ENCODE measurements at places on chromosomes 1 and 21.

DNA sequence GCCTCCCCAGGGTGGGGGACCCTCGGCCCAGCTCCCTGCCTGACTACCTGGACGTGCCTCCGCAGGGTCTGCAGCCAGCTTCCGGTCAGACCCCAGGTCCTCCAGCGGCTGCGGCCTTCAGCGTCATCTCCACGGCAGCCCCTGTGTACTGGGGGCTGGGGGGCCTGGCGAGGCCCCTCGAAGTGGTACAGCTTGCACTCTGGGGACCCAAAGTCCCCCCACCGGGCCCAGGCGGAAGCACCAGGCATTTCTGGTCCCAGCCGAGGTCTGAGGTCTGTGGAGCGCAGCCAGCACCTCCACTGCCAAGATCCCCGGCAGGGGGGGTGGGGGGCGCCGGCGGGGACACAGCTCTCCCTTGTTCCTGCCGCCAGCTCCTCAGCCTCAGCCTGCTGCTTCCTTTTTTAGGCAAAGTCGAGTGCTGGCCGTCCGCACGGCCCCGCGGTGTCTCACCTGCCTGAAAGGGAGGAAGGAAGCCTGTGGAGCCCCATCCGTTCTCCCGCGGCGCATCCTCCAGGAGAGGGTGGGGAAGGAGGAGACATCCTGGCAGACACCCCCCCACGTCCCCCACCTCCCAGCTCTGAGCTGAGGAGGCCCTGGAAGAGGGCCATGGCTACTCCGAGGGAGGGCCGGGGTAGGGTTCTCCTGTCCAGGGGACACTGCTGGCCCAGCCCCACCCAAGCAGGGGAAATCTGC is 1.2 kb upstream of the VWA1 start:
- no peak for DNase-seq

GRCh38 chr1:27931759-27932158 is 3.0 kb upstream of the SMPDL3B start:
- no peak for DNase-seq

GRCh38 chr1:157106813-157107189 is 7.2 kb upstream of the ETV3L start:
- DNase-seq: no peak

DNA sequence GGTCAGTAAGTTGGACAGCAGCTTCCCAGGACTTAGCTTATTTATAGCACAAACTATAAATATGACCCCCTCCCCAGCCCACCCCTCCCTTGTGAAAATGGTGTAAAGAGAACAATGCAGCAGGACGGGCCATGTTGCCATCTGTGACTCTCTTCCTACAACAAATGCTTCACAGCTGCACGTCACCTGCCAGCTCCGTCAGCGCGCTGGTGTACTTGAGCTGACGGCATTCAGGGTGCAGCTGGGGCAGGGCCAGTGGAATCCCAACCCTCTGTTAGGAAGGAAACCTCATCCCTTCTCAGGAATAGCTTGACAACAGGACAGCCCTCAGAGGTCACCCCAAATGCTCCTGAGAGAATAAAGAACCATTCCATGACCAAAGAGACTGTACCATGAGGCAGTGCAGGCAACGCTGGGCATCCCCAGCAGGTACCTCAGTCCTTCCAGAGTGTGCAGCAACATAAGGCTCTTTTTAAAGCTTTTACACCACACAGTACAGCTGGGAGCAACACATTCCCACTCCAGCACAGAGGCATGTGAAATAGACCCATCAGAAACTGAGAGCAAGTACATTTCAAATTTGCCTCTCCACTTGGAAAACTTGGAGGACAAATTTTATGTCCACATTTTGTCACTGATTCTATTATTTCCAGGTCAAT is 85.0 kb downstream of the ATP1A1 start:
- no peak for DNase-seq

DNA sequence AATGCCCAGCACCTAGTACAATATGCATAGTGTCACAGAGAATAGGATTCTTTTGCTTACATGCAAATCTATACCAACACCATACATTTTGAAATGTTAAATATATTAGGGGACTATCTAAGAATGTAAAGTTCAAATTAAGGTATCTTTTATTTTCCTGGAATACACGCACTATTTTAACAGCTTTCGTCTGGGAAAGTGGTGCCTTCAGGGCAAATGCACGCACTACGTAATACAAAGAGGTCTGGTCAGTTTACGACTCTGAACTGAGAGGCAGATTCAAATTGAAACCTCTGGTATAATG is 931 bp downstream of the FUBP1 start:
- no peak for DNase-seq

DNA sequence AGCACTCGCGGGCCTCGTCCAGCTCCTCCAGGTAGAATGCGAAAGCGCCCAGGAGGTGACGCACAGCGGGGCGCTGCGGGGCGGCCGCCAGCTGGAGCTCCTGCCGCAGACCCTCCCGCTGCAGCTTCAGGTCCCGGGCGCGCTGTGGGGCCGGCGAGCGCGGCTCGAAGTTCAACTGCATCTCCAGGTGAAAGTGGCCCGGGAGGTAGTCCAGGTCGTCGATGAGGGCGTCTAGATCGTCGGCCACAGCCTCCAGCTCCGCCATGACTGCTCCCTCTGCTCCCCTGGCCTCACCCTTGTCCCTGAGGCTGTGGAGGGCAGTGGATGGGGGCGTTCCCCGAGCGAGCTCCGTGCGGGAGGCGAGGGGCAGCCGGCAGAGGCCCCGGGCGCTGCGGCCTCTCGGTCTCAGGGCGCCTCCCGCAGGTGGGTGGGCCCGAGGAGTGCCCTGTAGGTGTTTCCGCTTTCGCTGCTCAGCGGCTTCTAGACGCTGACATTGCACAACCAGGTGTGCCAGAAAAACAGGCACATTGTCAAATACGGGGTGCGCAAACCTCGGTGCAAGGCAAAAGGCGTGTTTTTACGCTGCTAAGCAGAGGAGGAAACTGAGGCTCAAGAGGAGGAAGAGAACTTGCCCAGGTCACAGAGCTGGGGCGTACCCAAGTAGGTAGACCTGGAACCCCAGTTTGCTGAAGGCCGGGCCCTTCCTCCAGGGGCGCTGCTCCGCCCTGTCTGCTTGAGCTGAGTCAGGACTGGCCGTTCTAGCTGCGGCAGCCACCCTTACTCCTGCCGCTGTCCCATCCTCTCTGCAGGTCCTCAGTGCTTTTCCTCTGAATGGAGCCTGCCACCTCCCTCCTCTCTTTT is at the start of gene TTC22:
Gene TTC22 (minus strand): TSS at position 425 of the 861 bp plus-strand sequence. CDS start 160 bp downstream, at position 265.
- no peak for DNase-seq

DNA sequence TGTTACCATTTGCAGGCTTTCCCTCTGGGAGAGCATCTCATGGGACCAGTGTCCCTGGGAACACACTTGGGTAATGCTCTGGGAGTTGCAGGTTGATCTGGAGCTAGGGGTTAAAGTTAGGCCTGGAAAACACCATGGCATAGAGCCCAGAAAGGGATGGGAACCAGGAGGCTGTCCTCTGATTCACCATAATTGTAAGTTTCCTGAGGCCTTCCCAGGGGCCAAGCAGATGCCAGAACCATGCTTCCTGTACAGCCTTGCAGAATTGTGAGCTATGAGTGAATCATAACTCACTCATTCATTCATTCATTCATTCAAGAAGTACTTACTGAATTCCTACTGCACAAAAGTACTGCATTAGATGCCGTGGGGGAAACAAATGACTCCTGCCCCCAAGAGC is 50.0 kb downstream of the LACTBL1 start:
- DNase-seq: no peak

- DNase-seq: no peak
Observed at GRCh38 chr1:225434046-225434445, 6.2 kb upstream of the LBR start.

DNA sequence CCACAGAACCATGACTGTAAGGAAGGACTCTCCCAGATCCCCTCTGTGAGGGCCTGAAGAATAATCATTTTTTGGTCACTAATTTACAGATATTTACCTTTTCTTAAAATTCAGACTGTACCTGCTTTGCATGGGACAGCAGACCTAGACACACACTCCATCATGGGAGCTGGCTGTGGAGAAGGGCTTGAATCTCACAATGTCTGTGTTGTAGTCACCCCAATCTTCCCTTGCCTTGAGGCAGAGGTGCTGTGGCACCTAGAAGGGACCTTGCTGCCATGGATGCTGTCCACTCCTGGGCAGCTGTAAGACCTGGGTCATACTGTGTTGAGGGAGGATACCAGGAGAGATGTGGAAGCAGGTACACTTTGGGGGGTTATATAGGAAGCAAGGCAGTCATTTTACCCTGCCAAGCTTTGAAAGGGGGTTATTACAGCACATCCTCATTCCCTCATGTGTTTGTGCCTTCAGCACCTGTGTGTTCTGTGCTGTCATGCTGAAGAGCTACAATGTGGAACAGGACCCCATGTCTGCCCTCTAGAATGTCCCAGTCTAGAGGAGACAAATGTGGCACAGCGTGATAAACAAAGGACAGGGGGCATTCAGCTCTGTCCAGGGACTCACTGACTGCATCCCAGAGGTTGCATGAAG is 27.1 kb downstream of the TRAF5 start:
- DNase-seq: no peak

DNA sequence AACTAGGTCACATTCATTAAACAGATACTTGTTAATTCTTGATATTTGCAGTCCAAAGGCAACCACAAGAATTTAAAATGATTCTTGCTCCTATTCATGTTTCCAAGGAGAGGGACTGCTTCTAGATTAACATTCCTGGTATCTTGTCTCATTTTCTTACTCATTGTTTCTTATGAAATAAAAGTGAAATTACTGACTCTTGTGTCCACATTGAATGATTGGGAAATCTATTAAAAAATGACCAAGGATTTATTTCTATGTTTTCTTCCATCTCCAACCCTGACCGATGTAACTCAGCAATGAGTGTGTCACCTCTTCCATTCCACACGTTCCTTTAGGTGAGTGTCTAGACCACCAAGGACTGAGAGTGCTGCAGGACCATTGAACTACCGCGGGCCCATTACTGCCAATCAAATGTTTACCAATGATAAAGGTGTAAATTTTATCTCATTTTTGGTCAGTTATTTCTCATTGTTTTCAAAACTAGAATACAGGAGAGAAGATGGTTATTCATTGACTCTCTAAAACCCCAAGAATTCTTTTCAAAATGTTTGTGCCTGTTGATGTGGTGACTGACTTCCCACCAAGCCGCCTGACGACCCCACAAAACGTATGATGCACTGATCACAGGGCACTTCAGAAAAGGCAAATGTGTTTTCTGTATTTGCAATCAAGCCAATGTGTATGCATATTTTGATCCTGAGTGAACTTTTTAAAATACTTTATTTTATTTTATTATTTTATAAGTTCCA is 414.6 kb upstream of the PTBP2 start:
- no peak for DNase-seq

- DNase-seq: no peak
Observed at GRCh38 chr1:199308349-199308846, 669.6 kb downstream of the PTPRC start.

GRCh38 chr1:13818926-13819325 is 118.9 kb downstream of the PRDM2 start:
- no peak for DNase-seq

GRCh38 chr1:232292818-232293217 is 337.1 kb downstream of the SIPA1L2 start:
- no peak for DNase-seq

DNA sequence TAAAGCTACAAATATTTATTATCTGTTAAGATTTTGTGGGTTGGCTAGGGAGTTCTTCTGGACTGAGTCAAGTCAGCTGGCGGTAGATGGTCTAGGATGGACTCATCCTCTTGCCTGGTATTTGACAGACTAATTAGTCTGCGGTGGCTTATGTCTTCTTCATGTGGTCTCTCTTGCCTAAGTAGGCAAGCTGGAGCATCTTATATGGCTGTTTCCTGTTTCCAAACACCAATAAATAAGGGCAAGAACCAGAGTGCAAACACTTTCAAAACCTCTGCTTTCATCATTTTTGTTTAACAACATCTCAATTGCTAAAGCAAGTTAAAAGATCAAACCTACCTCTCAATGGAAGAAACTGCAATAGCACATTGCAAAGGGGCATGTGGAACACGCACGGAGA is 484.8 kb downstream of the PTPRC start:
- no peak for DNase-seq

DNA sequence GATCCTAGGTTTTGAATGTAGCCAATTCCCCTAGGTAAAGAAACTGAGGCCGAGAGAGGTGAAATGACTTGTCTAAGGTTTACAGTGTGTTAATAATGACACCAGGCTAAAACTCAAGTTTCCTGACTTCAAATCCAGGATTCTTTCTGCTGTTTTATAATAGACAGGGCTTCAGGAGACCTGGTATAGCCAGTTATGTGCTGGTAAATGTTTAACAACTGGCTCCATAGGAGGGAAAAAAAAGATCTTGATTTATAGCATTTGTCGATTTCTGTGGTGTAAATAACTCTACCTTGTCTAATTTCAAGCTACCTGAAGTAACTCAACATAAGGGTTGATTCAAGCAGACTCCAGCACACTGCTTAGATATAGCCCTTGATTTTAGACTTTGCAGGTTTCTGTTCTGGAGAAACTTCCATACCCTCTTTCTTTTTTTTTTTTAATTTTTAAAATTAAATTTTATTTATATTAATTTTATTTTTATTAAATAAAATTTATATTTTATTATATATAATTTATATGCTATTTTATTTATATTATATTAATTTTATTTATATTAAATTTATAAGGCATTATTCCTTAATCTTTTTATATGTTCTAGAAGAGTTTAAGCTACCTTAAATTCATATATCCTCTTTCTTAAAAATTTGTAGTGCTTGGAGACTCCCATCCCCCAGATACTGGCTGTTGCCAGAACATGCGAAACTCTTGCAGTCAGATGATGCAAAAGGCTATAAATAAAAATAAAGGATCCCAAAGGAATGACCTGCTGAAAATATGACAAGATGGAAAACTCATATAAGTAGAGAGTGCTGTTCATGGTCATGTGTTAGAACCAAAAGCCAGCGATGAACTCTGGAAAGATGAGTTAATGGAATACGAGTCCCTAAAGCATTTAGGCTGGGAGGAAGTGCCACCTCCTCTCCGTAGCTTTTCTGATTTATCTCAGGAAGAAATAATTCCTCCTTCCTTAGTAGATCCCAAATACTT is 35.4 kb upstream of the SRSF10 start:
- DNase-seq: no peak

DNA sequence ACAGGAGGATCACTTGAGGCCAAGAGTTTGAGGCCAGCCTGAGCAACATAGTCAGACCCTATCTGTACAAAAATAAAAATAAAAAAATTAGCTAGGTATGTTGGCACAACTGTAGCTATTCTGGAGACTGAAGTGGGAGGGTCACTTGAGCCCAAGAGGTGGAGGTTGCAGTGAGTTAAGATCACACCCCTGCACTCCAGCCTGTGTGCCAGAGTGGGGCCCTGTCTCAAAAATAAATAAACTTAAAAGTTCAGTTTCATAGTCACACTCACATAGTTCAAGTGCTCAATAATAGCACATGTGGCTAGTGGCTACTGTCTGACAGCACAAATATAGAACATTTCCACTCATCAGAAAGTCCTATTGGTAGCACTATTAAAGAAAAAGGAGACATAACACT is 5.2 kb upstream of the EVI5 start:
- DNase-seq: no peak

GRCh38 chr1:88407248-88407647 is 276.8 kb upstream of the PKN2 start:
- no peak for DNase-seq

DNA sequence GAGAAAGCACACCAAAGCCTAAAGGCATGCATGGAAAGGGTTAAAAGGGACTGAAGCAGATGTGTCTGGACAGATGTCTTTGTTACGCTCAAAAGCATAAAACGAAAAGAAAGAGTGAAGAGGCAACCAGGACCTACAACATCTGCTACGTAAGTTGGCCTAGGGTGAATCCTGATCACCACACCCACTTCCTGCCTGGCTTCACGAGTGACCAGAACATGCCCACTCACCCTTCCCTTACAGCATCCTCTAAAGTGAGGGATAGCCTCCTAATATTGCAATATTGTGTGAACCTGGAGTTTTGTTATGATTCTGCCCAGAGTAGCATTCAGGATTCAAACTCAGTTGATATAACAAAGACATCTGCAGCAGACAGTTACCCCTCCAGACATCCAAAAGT is 10.6 kb upstream of the OLIG2 start:
- DNase-seq: no peak
